Stimulated activated CD4-positive, alpha-beta T cell treated with anti-CD3 and anti-CD28 coated beads, Interleukin-1b, Interleukin-23, amount 100 ng/mL, for 24 hours (primary cell): ENCODE measurements at places on chromosomes 12 and 14.

DNA sequence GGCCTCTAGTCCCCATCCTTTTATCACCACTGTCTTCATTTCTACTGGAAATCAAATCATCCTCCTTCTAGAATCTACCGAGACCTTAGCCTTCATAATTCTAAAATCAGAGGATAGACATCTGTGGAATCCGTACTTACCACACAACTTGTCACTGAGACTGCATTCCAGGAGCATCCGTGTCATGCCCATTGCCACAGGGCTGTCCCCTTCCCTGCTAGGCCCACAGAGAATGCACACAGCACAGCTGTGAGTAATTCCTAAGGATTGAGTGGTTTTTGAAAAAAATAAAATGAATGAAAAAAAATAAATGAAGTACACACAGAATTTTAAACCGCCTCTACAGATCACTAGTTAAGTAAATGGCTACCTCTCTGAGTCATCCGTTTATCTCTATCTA is 21.0 kb upstream of the MAGOHB start:
- DNase-seq, result no peak

- no peak for DNase-seq
Observed at GRCh38 chr12:118346895-118347294, 25.8 kb downstream of the TAOK3 start.

DNA sequence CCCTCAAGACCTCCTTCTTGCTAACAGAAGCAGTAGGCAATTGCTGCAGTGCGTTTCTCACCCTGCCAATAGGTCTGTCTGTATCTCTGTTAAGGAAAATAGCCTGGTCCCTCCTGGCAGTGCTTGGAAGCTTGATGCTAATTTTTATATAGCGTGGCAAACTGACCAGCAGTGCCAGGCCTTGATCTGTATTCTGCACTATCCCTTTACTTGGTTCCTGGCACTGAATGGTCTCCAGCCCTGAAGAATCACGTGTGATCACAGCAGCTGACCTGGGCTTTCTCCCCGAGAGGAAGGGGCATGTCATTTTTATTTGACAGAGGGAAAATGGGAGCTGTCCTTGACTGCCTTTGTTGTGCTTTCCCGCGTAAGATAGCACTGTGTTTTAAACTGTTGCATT is 48.7 kb upstream of the TRAF3 start:
- no peak for DNase-seq

GRCh38 chr12:106855221-106855758 is 80.8 kb downstream of the RIC8B start:
- DNase-seq, result no peak

DNA sequence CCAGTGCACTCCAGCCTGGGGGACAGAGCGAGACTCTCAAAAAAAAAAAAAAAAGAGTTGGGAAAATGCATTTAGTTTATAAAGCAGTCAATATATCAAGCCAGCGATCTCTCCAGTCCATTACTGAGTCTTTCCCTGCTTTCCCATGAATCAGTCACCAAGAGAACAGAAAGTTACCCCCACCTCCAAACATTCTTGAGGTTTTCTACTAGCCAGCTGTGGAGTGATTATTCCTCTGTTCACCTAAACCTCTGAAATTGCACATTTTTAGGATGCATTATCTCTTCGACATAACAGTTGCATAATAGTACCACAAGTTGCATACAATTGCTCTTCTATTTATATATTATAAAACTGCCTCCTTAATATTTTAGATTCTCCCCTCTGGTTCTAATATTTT is 134.8 kb upstream of the DIO3 start:
- no peak for DNase-seq

DNA sequence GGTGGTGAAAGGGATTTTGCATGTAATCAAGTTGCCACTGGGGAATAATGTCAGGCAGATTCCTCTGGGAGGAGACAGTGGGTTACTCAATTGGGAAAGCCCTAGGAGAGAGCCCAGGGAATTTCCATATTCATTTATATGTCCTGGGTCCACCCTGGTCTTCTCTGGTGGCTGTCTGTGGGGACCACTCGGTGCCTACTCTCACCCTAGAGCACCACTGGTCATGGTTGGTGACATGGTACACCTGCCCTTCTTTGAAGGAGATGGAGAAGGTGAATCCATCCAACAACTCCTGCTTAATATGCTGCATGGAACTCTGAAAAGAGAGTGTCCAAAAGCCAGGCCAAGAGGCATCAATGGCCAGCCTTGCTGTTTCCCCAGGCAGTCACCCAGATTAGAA is 12.8 kb upstream of the RERG start:
- no peak for DNase-seq

- DNase-seq, result no peak
Observed at GRCh38 chr14:71538938-71539649, 393.1 kb upstream of the RGS6 start.

DNA sequence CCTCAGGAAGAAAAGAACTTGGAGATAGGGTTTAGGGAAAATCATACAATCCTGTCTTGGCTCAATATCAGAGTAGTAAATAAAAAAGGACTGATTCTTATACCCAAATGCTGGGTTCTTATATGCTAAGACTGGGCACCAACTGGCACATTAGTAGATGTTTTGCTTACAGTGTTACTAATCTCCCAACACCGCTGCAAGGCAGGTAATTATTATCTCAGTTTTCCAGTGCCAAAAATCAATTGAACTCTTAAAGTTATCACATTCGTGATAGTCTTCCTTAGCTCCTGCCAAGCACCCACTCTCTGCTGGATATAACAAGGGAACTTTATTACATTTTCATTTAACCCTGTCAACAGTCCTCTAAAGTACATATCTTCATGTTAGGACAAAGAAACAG is 25.0 kb upstream of the HIGD1C start:
- no peak for DNase-seq

DNA sequence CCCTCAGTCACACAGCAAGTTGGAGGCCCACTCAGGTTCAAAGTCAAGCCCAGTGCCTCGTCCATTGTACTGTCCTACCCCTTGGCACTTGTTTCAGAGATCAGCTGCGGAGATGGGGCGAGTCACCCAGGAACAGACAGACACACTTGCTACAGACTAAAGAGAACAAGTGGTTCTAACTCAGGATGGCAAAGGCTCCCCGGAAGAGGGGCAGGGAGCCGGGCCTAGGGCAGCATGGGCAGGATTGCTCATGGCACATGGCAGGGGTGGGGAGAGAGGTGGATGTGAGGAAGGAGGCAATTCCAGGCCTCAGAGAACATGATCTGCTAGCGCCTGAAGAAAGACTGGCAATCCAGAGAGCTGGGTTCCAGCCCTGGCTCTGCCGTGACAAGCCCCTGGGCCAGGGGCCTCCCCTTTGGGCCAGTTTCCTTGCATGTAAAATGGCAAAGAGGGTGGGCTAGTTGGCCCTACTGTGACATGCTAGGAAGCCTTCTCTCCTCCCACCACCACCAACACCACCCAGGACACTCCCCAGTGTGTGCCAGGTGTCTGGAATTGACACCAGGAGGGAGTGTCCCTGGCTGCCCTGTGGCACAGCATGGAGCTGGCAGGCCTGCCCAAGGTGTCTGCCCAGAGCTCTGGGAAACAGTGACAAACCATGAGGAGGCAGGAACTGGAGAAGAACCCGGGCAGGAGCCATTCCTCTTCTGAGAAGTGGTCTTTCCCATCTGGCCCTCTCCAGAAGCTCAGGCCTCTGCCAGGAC is 24.0 kb upstream of the IRF2BPL start:
- DNase-seq, result no peak

DNA sequence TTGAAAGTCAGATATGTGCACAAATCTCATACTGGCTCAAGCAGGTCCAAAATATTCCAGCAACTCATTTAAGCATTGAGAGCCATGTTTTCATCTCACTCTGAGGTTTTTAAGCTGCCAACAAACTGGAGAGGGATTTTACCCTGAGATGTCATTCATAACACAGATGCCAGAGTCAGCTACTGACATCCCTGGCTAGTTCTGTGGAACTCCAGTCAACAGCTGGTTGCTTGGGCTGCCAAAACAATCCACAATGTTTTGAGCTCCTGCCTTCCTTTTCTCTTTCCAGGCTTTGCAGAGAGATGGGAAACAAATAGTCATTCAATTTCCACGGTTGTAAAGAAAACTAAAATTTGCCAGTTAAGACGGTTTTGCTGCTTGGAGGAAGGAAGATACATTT is 621.2 kb upstream of the FBXO33 start:
- DNase-seq, result no peak

- DNase-seq, result no peak
Observed at GRCh38 chr12:45833401-45833800, 103.9 kb downstream of the ARID2 start.

- DNase-seq, result no peak
Observed at GRCh38 chr12:51942501-51943000, 8.9 kb upstream of the ACVR1B start.

- no peak for DNase-seq
Observed at GRCh38 chr14:71651228-71651627, 281.0 kb upstream of the RGS6 start.

DNA sequence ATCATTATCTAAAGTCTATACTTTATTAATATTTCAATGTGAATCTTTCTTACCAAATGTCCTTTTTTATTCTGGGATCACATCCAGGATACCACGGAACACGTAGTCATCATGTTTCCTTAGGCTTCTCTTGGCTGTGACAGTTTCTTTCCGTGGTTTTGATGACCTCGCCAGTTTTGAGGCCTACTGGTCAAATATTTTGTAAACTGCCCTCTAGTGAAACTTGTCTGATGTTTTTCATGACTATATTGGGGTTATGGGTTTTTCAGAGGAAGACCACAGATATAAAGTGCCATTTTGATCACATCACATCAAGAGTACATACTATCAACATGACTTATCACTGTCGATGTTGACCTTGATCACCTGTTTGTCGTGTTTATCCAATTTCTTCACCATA is 14.1 kb upstream of the SERPINA6 start:
- DNase-seq, result no peak

- no peak for DNase-seq
Observed at GRCh38 chr14:53640695-53641094, 315.9 kb downstream of the BMP4 start.

- DNase-seq, result no peak
Observed at GRCh38 chr12:132476421-132476820, 13.5 kb upstream of the FBRSL1 start.

DNA sequence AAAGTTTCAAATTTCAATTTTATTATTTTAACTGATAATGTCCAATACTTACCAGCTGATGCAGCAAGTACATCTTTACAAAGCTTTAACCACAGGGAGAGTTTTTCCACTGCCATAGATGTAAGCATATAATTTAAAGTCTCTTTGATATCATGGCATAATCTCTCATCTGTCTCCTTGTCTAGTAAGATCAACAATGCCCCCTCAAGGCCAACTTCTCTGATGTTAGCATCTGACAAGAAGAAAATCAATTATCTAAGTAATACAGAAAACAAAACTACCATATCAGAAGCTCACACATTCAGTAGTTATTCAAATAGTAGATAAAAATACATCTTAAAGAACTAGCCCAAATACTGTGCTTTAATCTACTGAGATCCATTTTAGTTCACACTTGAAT is 94.2 kb downstream of the HEATR5A start:
- DNase-seq, result no peak

- no peak for DNase-seq
Observed at GRCh38 chr12:66119229-66119869, 11.2 kb downstream of the LLPH start.

- DNase-seq, result peak; percentile 10
Observed at GRCh38 chr12:130026608-130027176, 122.9 kb upstream of the TMEM132D start.

DNA sequence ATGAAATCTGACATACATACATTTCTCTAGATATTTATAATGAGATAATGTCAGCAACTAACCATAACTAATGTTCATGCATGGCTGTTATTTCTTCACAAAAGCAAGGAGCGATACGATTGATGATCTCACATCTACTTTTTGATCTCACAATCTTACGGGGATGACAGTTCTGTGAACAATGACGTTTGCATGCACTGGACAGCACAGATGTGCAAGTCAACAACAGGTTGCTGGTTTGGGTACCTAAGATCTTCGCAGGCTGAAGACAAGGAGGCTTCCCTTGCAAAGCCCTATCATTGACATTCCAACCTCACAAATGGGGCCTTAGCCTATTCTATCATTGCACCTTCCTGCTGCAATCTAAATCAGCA is 53.6 kb downstream of the C12orf42 start:
- no peak for DNase-seq

GRCh38 chr12:105878964-105879363 is 259.8 kb downstream of the NUAK1 start:
- no peak for DNase-seq

DNA sequence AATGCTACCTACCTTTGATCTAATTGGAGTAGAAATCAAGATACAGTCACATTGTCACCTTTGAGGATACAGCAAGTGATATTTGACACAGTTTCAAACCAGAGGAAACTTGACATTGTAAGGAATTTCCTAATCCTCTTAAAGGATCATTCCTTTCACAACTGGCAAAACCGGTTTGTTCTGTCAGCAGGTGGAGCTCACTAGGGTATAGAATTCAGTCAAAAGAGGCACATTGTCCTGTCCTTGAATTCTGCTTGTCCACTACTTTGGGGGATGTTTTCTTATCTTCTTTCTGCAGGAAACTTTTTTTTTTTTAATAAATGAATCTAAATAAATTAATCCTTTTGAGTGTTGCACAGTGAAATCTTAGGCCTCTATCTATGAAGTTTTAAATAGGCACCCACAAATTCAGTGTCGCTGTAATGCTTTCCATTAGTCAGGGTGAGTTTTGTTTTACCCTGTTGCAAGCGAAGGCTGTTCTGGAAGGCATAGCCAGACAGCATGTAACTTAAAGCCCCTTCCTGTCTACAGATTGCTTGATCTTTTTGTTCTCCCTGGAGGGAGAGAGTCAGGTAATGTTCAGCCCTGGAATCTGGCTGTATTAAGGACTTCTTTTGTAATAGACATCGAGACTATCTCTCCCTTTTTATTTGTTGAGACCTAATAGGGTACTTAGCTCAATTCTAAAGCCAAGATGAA is 285.0 kb upstream of the RGS6 start:
- DNase-seq, result no peak

GRCh38 chr14:81946375-81946774 is 412.7 kb upstream of the SEL1L start:
- no peak for DNase-seq

- DNase-seq, result no peak
Observed at GRCh38 chr14:38357557-38357956, 101.7 kb upstream of the CLEC14A start.

GRCh38 chr12:66080791-66081190 is 49.8 kb downstream of the LLPH start:
- DNase-seq, result no peak

DNA sequence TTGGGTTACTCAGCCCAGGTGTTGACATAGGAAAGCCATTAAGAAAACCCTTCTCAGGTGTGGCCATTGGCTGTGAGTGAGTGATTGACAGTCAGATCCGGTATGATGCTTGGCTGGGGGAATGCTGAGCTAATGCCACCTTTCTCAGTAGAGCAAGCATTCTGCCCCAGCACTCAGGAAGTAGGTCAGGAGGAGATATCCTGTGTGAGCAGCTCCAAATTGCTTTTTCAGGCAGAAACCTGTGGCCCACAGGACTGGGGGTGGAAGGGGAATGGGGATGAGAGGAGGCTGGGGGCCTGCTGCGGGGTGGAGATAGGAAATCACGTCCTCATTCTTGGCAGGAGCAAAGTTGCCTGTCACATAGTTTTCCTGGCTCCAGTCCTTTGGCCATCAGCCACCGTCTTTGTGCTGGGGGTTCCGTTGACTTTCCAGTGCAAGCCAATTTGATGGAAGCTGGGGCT is 55.7 kb downstream of the NINJ2 start:
- no peak for DNase-seq
